ENCODE measurements at places on chromosomes 13 and 19.

DNA sequence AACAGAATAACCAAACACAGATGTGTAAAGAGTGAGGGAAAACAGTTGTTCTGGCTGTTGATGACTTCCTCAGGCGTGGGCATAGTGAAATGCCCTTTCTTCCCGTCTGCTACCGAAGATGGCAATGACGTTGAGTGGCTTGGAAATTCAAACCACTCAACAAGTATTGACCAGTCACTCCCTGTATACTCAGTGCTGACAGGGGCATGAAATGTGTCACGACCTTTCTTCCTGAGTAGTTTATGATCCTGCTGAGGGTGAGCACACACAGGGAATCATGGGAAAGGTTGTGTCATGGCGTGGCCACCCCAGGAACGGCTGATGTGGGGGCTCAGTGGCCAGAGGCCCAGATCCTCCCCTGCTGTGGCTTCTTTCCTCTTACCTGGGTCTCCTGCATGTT, 87.8 kb upstream of the C1QTNF9B start:
- no peak for DNase-seq

DNA sequence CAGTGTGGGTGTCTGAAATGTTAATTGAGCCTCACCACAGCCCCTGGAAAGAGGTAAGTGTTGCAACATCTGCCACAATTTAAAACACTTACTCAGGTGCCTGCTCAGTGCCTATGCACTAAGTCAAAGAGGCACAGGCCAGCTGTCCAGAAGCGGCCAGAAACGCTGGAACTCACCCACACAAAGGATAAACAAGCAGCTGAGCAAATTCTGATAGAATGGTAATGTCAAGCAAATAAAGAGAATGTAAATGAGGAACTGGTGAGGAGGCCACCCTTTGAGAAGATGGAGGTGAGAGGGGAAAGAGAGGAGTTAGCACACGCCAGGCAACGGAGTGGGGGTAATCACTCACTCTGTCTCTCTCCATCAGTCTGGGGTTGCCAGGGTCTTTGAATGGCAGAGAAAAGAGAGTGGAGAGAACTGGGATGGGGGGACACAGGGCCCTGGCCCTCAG, 67.7 kb upstream of the SERP2 start:
- peak; percentile 34 for DNase-seq

- DNase-seq, result no peak
These were observed 33.0 kb downstream of the MIPEP start for GRCh38 chr13:23856008-23856750.

- DNase-seq, result no peak
These were observed 188.2 kb downstream of the OLFM4 start for GRCh38 chr13:53216773-53217172.

GRCh38 chr13:103730407-103730806, 664.2 kb upstream of the SLC10A2 start:
- no peak for DNase-seq

DNA sequence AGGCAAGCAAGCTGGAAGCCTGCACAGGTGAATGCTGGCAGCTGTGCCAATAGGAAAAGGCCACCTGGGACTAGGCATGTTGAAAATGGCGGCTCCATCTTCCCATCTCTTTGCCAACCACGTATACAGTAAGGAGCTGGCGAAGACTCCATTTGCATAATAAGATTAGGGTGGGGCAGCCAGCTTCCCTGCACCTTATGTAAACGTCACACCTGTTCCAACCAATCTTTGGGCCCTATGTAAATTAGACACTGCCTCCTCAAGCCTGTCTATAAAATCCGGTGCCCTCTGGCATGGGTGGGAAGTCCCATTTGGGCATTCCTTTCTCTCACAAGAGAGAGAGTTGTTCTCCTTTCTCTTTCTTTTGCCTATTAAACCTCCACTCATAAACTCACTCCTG, 16.8 kb downstream of the ADGRE2 start:
- no peak for DNase-seq

DNA sequence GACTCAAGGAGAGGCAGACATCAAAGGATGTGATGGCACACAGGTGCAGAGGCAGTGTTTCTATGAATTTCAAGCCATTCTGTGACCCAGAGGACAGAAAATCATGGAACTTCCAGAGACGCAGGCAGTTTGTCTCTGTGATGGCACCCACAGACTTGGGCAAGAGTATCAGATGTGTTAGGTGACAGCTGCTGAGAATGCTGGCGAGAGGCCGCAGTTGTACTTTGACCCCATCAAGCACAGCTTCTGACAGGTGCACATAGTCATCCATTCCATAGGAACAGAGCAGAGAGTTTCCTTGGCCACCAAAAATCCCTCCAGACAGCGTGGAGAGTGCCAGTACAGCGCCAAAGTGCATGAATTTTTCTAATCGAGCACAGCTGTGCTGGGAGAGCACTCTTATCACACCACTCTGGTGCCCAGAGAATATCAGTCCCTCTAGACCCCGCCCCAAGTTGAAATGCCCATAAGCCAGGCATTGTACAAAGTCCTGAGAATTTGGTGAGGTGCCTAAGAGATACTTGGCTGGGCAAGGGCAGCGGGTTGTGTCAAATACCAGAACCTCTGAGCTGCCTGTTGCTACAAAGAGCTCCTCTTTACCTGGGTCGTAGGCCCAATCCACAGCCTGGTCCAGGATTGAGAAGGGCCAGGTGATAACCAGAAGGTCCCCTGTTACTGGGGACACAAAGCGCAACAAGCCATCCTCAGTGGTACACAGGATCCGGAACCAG, 12.4 kb downstream of the WDR87 start:
- no peak for DNase-seq

DNA sequence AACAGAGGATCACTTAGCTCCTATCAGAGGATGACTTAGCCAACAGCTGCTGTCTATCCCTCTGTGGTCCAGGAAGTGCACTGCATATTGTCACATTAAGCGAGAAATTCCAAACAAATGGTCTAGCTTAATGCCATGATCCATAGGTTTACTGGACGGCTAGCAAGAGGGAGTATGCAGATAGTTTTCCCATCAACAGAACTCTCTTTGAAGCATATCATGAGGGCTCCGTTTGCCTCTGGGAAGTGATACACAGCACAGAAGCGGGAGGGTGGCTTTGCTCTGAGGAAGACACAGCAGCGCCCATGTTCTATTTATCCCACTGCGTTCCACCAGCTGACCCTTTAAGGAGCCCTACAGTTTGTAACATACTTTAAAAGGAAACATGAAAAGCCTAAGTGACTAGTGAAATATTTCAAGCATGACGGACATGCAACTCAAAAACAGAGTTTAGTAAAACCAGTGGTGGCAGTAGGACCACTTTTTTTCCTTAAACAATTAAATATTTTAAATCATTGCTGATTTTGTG, 52.7 kb downstream of the COL4A1 start:
- DNase-seq, result no peak

DNA sequence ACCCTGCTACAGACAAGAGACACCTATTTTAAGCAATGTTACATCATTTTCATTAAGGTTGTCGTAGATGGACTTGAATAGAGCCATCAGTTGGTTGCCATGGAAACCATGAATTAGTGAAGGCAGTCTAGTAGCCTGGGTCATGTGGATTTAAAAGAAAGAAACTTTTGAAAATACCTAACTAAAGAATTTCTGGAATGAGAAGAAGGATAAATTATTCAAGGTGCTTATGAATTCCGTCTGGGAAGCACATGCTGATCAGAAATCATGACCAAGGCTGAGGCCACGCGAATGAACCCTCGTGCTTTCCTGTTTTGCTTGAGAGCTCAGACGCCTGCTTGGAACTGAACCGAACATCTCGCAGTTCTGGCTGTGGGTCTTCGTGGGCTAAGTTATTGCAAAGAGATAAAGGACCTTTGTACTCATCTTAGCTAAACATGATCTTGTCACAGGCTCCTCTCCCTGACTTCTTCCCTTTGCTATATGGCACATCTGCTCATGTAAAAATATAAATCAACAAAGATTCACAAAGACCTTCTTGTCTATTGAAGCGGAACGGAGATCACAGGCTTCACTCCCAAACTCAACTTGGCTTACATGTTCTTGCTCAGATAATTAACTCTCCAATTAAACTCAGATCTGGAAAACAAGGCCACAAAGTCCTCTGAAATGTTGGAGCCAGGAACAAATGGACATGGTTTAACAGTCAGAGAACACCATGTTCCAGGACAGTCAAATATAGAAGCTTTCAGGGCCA, 140.2 kb downstream of the NUFIP1 start:
- DNase-seq, result no peak

DNA sequence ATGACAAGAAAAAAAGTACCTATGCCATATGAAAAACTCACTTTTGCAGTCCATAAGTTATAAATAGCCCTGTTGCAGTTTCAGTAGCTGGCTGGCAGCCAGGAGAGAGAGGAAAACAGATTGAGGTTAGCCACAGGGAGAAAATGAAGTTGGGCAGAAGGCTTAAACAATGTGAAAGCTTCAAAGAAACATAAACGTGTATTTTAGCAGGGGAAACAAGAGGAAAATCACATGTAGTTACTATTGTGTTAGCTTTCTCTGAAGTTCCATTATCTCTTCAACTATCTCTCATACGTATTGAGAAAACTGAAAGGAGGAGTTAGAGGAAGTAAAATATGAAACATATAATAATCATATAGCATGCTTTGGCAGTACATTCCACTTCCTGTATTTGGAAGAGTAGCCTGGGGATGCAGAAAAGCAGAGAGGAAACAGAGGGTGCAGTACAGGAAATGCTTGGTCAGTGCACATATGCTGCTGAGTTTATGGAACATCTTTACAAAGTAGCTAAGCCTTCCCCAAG, 1551.1 kb downstream of the EFNB2 start:
- peak; percentile 1 for DNase-seq

GRCh38 chr13:22014469-22014868, 343.6 kb downstream of the FGF9 start:
- DNase-seq, result no peak

DNA sequence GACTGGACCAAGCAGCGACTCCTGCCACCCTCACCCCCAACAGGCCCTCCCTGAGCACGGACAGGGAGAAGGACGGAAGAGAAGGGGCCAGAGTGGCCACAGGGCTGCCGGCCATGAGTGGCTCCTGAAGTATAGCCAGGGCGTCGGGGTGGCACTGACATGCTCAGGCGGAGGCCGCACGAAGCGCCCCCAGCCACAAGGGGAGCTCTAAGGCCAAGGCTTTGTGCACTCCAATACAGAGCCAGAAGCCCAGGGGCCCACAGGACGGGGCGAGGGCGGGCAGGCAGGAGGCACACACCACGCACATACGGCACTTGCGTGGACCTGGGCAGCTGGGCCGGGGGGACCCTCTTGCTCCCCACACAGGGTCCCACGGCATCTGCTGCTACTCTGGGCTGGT, 52.0 kb downstream of the KLF2 start:
- no peak for DNase-seq

DNA sequence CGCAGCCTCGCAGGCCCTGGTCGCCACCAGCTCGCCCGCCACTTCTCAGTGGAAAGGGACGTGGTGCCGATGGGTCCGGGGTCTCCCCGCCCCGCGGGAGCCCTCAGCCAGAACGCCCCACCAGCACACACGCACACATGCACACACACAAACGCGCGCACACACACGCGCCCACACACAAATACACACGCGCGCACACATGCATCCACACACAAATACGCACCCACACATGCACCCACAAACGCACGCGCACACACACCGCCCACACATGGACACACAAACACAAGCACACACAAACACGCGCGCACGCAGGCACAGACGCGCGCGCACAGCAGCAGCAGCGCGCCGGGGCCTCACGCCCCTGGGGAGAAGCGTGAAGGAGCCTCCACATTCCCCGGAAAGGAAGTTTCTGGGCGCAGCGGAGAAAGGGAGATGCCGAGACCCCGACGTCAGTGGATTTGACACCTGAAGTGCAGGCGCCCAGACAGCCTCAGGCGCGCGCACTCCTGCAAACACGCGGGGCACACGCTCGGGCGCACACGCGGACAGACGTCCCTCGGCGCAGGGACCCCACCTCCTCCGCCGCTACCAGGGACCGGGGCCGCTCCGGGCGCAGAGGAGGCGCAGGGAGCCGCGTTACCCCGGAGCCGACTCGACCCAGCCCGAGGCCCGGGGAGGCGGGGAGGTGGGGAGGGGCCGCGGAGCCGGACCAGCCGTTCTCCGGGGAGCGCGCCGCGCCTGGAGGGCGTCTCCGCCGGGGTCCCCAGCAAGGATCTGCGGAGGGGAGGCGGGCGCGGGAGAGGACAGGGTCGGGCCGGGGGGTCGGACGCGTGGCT, 622 bp downstream of the RASA3 start:
- no peak for DNase-seq

- no peak for DNase-seq
These were observed 3.3 kb downstream of the GPX4 start for GRCh38 chr19:1106841-1107660.

GRCh38 chr13:98979012-98979660, 1.3 kb upstream of the DOCK9 start:
- DNase-seq, result no peak

DNA sequence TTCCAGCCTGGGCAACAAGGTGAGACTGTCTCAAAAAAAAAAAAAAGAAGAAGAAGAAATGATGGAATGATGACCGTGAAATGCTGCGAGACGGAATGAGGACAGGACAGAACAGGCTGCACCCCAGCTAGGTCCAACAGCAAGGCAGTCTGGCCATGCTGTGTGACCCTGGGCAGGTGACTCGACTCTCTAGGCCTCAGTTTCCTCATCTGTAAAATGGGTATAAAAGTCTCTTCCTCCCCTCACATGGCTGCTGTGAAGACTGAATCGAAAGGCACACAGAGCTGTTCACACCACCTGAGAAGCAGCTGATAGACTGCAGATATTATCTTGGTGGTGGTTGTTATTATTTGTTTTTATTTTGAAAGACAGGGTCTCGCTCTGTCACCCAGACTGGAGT, 22.3 kb downstream of the PTPRS start:
- no peak for DNase-seq

- no peak for DNase-seq
These were observed 6.8 kb upstream of the ZSCAN5A start for GRCh38 chr19:56321254-56321988.

DNA sequence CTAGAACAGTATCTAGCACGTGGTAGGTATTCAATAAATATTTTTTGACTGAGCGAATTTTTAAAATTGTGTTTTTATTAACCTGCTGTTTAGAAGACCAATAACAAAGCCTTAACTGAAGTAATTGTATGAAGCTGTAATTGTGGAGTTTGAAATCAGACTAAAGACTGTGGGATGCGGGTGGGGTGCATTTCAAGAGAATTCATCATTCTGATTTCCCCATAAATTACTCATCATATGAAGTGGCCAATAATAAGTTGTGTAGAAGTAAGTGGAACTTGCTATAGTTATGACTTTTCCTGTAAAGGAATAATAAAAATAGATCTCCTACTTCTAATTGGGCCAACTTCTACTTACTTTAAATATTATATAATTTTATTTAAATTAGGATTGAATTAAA, 449.3 kb downstream of the PCDH9 start:
- DNase-seq, result no peak

GRCh38 chr13:79908381-79908780, 427.4 kb downstream of the NDFIP2 start:
- DNase-seq, result no peak

Data from NCI-H2081 treated with DMSO at 0.1 percent for 48 hours (cell line).